ENCODE measurements at places on chromosomes 6 and 20.

GRCh38 chr6:167097770-167098169 lies 25.1 kb upstream of the CCR6 start:
- DNase-seq, result no peak

DNA sequence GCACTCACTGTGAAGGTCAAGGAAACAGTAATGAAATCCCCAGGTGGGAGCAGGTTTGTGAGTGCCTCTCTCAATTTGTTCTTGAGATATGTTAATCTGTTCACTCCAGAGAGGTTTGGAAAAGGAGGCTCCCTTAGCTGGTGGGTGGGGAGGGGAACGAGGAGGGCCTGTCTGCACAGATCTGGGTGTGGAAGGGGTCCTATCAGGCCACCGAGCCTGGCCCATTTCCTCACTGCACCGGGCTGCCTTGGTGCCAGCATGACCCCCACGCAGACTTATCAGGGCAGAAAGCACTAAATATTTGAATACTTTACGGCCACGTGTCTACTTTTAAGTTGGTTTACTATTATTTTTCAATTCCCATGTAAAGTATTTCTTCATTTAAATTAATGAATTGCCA lies 8.3 kb downstream of the AGPAT4 start:
- no peak for DNase-seq

GRCh38 chr6:31729515-31729978 lies 448 bp upstream of the DDAH2 start:
- DNase-seq, result peak; percentile 82

DNA sequence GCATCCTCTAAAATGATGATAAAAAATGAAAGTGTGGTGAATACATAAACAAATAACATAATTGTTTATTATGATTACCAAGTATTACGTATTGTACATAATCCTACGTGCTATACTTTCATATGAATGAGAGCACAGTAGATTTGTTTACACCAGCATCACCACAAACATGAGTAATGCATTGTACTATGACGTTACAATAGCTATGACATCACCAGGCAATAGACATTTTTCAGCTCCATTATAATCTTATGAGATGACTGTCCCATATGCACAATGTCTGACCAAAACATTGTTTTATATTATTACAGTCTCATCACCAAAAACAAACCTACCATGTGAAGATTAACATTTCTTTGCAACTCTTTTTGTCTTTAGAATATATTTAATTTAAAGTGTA lies 225.7 kb upstream of the TENT5A start:
- no peak for DNase-seq

DNA sequence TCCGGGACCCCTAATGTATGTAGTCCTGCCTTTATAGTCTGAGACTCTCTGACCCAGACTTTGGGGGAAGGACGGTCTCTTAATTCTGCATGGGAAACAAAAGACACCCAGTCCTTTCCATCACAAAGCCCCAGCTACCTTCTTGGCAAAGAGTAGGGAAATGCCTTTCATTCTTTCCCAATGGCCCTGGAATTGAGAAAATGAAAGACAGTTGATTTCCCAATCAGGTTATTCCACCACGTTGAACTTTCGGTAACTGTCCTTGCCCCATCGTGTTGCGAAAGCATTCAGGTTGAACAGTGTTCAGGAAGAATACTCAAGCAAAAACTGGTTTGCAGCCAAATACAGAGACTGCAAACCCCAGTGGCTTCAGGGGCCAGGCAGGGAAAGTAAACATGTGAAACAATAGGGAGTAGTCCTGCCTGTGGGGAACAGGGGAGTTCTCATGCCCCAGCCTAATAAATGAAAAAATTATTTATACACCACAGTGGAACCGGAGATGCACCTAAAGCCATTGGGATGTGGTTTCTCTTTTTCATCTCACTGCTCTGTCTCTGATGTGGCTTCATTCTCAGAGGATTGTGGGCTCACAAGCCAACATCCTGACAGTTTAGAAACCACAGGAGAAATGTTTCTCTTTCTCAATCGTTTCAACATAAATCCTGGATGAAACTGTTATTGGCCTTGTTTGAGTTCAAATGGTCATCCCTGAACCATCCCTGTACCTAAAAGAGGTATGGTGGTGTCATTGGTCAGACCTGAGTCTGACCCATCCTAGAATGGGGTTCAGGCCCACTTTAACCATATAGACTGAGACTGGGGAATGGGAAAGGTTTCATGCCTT lies 44.2 kb upstream of the SLC9A8 start:
- peak; percentile 90 for DNase-seq

DNA sequence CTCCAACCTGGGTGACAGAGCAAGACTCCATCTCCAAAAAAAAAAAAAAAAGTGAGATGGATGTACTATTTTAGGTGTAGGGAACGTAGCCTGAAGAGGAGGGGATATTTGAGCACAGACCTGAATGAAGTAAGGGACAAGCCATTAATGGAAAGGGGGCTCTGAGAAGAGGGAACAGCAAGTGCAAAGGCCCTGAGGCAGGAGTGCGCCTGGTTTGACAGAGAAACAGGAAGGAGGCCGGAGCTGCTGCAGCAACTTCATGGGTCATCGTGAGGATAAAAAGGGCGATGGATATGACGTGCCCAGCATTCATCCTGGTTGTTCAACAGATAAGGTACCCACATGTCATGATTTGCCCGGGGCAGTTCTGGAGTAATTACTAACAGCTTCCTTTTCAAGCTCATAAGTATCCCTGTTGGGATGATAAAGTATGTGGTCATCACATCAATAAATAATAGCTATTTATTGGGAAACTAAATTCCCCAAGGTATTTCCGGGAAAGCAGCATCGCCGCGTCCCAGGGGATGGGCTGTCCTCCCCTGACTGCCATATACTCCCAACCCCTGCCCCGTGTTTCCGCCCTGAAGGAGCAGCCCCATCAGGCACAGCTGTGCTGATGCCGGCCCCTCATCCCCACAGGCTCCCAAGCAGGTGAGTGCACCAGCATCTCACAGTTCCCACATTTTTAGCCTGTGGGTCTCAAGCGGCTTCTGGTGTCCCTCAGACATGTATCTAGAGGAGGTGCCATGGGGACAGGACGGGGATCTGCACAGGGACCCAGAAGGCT lies 43.4 kb downstream of the DLGAP4 start:
- DNase-seq, result no peak

DNA sequence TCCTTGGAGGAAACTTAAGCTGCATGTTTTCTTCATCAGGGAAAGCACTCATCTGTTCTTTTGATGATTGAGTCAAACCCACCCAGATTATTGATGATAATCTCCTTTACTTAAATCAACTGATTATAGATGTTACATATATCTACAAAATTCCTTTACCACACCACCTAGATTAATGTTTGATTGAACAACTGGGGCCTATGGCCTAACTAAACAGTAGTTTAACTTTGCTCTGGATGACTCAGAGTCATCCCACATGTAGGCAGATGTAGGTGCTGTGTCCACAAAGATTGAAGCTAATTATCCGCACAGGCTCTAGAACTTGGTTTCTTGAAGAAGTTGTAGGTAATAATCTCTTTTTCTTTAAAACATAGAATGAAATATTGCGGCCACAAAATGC lies 42.2 kb downstream of the PKIB start:
- no peak for DNase-seq

GRCh38 chr6:163922562-163922961 lies 508.0 kb downstream of the QKI start:
- no peak for DNase-seq

DNA sequence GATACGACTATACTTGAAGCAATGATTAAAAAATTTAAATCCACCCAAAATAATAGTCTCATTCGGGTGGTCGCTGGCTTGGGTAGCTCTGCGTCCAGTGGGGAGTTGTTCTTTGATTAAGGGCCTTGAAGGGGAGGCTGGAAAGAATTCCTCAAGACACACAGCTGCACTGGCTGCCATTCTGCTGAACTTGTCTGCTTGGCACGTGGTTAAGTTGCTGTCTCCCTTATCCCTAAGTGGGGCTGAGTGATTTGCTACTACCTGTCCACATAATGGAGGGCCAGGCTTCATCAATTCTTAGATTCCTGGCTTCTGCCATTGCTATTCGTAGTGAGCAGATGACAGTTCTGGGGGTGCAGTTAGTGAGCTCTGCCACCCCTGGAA lies 98.5 kb downstream of the GMPR start:
- DNase-seq, result no peak

GRCh38 chr6:105453968-105454367 lies 51.1 kb upstream of the PREP start:
- DNase-seq, result no peak

- DNase-seq, result no peak
These were observed 47.5 kb upstream of the RIN2 start for GRCh38 chr20:19710336-19711120.

GRCh38 chr6:423055-423798 lies 31.7 kb downstream of the IRF4 start:
- DNase-seq, result no peak

DNA sequence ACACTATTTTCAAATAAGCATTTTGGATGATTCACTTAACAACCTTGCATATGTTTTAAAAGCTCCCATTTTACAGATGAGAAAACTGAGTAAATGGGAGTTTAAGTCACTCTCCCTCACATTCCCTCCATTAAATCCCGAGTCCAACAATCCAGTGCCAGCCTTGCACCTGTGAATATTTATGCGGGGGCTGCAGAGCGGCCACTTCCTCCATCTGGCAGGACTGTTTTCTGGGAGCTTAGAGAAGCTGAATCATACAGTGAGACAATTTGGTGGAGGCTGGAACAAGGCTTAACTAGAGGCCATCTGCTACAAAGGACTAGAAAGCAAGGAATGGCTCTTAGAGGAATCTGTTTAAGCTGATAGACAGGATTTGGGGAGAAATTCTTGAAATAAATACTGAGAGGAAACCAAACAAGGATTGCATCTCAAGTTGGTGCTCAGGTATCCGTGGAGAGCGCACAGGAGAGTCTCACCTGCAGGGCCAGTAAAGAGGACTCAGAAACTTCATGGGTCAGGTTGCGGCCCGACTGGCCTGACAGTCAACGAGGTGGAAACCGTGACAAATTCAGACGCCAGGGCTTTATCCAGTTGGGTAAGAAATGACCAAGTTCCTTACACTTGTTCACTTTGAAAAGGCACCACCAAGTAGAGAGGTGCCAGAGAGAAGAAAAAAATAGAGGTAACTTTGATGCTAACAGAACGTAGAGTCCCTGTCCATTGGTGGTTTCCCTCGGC lies 478.5 kb downstream of the QKI start:
- DNase-seq, result no peak

- no peak for DNase-seq
These were observed 34.3 kb downstream of the FYN start for GRCh38 chr6:111838749-111839484.

DNA sequence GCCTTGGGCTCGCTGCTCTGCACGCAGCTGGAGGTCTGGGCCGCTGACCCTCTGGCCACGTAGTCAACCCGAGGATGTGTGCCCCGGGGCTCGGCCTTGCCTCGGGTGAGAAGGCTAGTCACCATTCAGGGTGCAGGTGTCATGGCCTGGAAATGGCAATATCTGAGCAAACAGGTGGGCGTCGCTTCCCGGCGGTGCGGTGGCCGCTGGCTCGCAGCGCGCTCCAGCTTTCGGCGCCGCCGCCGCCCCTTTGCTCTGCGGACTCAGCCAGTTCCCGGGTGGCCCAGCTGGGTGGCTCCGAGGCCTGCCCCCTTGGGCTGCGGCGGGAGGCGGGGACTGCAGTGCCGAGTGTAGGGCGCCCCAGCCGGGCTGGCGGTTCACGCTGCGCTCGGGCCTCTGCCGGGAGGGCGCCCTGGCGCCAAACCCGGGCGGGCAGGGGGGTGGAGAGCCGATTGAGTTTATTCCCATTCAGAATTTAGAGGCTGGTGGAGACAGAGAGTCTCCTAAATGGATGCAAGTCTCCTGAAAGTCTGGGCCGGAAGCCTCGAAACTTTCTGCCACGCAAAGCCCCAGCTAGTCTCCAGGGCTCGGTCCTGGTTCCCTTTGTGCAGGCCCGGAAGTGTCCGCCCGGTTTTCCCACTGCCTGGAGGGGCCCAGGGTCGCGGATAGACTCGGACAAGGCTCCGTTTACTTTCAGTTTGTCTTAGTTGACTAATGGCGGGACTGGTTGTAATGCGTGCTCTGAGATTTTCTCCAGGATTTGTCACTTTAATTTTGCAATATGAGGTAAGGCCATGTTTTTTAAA lies 11.3 kb upstream of the TFAP2A start:
- DNase-seq, result peak; percentile 27

DNA sequence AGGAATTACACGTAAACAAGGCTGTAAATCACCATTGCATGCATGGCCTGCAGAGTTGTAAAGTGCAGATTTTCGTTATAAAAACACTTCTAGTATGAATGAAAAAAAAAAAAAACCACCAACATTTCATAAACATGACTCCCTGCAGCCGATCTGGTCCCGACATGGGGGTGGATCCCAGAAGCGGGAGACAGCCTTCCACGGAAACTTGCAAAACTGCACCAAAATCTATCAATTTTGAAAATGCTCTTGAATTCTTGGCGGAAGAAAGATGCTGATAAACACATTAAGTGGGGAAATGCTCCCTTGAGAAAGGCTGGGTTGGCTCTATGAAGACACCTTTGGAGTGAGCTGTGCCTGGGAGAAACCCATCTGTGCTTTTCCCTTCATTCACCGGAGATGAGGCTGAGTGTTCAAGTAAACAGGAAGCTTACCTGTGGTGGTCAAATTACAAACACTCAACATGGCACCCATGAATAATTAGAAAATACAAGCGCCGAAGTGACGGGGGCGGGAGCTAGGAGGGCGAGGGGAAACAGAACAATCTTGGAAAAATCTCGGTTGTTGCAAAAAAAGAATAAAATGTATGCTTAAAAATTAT lies 845 bp upstream of the ANKRD60 start:
- DNase-seq, result peak; percentile 40

DNA sequence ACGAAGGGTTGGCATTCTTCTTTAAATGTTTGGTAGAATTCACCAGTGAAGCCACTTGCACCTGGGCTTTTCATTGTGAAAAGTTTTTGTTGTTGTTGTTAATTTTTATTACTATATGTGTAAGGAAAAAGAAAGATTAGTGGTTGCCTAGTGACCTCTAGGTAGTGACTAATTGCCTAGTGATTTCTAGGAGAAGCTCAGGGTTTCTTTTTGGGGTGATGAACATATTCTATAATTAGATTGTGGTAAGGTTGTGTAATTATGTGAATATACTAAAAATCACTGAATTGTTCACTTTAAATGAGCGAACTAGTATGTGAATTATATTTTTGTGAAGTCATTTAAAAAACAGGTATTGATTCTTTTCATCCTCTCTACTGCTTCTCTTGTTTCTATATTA lies 123.8 kb upstream of the TMEM170B start:
- DNase-seq, result peak; percentile 71

All from fibroblast of skin of right biceps (primary cell).